ENCODE measurements at places on chromosomes 7 and 10. TPM values are rescaled to one million over a fixed set of nuclear protein-coding genes. Genes with fewer than 3 reads are reported as not detected.

DNA sequence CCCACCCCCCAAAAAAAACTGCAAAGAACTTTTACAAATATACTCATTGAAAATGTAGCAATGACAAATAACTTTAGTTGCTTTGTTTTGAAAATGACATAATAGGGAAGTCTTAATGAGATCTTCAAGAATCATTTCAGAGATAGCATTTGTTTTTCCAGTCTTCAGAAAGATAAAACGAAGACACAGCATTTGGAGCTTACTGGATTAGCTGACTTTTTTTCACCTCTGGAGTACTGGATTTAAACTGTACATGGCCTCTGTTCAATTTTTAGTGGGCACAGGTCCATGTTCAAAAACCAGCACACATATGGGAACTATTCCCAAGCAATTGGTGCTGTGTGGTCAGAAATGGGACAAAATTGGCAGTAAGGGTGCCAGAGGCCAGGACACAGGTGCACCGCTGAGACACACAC is 3.9 kb downstream of the RAB11FIP2 start:
- DNase-seq, result no peak

- no peak for DNase-seq
Measured at GRCh38 chr7:18004372-18004771, 23.3 kb downstream of the PRPS1L1 start.

- no peak for DNase-seq
Measured at GRCh38 chr7:129684777-129685176, 73.3 kb downstream of the NRF1 start.

DNA sequence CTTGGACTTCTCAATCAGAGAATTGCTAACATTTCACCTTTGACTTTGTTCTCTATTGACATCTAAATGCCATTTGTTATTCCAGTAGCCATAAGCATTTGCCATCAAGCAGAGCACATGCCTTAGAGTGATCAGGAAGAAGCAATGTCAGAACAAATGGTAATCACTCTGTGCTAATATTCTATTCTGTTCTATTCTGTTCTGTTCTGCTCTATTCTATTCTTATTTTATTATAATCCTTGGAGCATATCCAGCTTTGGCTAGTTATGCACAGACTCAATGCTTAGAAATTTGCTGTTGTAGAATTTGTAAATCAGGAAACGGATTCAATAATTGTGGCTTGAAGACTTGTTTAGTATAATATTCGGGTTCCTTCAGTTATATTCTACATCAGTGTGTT is 175.4 kb downstream of the EXOC4 start:
- no peak for DNase-seq

DNA sequence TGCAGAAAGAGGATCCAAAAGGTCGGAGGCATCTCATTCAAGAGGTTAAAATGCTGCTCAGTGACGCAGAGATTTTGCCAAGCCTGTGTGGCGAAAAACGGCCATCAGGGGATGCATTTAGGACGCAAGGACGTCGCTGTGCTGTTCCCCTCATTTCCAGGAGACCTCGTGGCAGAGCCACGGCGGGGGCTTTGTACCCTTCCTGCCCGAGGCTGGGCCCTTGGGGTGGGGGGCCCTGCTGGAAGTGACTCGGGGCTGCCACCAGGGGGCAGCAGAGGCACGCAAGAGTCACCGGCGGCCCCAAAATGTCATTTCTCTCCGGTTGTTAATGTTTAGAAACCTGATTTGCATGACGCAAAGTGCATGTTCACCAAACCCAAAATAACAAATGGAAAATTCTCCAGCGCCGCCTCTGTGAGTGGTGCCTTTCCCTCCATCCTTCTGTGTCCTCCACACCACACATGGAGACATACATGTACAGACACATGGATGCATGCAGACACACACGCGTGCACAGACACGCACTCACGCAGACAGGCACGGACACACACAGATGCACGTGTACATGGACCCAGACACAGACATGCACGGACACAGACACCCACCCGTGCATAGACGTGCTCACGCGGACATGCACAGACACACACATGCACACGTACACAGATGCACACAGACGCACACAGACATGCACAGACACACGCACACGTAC is 51.0 kb upstream of the NKX6-2 start:
- DNase-seq, result peak; percentile 84

GRCh38 chr7:96401200-96401599 is 79.3 kb upstream of the SLC25A13 start:
- no peak for DNase-seq

GRCh38 chr10:21424459-21424861 is 101.0 kb downstream of the SKIDA1 start:
- no peak for DNase-seq

DNA sequence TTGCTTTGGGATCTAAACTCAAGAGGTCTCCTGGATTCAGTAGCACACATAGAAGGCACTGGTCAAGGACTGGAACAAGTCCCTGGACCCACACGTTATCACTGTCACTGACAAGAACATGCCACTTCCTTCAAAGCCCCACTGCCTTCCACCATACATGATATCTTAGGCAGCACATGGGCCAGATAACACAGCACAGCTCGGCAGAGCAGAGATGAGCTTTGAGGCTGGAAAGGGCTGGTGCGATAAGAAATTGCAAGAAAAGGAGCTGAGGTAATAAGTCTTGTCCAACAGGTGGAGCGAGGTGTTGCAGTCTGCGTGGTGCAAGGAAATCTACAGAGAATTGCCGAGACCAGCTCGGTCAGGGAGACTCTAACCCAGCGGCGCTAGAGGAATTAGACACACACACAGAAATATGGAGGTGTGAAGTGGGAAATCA is 139.8 kb upstream of the CDK13 start:
- no peak for DNase-seq

GRCh38 chr7:106660862-106661720 is at the start of gene CCDC71L:
Gene CCDC71L, minus strand, starts transcription at chr7:106661158. Its CDS starts 262 bp downstream, at chr7:106660896.
- DNase-seq, result peak; percentile 97

DNA sequence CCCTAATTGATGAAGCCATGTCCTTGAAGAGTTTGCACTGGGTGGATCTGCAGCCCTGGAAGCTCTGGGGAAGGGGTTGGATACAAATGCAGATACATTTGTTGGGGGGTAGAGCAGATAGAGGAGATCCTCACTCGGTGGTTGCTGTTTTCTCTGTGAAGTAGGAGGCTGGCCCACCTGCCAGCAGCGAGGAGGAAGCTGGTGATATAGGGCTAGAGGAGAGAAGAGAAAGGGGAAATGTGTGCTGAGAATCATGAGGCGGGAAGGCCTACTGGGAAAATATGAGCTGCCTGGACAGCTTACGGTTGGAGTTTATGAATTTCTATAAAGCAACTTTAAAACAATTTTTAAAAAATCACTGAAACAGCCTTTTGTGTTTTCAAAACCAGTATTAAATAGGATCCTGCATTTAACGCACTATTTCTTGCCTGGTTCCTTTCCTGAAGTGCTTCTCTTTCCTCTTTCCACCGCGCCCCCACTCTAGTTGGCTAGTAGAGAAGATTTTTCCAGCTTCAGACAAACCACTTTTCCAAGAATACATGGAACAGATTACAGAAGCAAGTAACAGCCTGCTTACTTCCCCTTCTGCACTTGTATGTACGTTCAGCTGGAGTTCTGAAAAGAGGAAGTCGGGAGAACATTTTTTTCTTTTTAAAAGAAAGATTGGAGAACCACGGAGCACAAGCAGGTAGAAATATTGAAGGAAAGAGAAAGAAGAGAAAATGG is 100.6 kb upstream of the GLCCI1 start:
- no peak for DNase-seq

DNA sequence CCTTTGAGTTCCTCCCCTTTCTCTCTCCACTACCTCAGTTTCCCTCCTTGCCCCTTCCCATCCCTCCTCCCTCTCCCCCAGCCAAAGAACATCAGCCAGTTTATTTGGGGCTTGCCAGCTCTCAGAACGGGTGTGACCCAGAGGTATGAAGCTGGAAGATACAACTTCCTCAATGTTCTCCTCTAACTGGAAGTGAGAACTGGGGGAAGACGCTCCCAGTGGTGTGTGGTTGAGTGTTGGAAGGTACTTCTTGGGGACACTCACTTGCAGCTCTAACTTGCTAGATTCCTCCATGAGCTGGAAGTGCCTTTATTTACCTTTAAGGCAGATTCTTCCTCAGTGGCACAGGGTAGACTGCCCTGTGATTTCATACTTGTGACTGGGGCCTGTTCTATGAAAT is 110.5 kb upstream of the HABP2 start:
- peak; percentile 2 for DNase-seq

DNA sequence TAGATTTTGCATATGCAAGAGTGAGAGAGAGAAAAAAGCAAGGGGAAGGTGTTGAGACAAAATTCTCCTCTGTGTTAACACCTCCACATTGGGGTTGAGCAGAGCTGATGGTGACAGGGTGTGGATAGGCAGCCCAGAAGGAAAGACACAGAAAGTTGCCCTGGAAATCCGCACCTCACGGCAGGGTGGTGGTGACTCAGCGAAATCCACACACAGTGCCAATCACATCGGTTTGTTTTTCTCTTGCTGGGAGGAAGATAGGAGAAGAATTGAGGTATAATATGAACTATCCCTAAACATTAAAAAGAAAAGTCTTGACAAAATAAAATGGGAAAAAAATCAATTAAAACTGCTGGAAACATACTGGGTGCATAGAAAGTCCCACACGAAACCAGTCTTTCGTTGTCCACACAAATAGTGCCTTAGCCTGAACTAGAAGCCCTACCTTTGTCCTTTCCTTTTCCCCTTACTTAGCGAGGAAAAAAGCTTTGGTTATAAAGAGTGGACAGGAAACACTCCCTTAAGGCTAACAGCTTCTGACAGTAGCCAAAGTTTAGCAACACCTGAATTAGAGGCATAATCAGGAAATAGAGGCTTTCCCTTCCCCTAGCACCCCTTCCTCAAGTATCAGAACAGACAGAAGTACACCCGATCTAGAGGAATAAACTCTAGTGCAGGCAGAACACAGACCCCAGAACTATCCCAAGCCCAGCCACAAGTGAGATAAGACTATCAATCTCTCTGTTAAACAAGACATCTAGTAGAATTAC is 39.2 kb upstream of the DNAJC1 start:
- no peak for DNase-seq

DNA sequence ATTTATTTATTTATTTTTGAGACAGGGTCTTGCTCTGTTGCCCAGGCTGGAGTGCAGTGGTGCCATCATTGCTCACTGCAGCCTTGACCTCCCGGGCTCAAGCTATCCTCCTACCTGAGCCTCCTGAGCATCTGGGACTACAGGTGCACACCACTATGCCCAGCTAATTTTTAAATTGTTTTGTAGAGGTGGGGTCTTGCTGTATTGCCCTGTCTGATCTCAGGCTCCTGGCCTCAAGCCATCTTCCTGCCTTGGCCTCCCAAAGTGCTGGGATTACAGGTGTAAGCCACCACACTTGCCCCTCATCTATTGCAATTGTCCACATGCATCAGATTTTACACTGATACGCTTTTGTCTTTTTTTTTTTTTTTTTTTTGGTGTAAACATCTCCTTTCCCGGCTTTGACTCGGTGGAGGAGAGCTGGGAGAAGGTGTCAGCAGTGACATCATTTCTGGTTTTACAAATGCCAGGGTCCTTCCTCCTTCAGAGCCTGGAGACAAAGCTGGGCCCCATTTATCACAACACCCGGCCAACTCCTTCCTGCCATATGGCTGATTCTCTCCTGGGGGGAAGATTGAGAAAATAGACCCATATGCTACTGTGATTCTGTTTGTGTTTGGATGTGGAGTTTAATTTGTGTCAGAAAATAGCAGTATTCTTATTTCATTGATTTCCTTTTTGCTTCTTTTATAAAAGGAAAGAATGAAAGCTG is 61.3 kb downstream of the GALNT17 start:
- DNase-seq, result peak; percentile 15

DNA sequence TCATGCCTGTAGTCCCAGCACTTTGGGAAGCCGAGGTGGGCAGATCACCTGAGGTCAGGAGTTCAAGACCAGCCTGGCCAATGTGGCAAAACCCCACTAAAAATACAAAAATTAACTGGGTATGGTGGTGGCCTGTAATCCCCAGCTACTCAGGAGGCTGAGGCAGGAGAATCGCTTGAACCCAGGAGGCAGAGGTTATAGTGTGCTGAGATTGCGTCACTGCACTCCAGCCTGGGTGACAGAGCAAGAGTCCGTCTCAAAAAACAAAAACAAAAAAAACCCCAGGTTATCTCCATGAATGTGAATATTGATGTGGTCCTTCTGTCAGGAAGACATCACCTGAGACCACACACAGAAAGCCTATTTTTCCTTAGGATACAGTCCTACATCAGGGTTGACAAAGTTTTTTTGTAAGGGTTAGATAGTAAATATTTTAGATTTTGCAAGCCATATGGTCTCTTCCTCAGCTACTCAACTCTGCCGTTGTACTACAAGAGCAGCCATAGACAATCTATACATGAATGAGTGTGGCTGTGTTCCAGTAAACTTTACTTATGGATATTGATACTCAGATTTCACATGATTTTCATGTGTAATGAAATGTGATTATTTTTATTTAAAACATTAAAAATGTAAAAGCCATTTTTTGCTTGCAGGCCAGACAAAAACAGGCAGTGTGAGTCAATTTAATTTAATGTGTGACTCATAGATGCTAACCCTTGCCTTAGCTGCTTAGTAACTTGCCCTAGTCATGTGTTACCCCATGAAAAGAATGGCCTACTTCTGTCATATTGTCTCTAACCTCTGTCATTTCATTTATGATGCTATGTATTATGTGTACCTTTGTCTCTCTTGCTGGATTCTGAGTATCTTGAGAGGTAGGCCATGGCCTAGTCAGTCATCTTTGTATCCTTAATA is 78.1 kb downstream of the TPST1 start:
- no peak for DNase-seq

DNA sequence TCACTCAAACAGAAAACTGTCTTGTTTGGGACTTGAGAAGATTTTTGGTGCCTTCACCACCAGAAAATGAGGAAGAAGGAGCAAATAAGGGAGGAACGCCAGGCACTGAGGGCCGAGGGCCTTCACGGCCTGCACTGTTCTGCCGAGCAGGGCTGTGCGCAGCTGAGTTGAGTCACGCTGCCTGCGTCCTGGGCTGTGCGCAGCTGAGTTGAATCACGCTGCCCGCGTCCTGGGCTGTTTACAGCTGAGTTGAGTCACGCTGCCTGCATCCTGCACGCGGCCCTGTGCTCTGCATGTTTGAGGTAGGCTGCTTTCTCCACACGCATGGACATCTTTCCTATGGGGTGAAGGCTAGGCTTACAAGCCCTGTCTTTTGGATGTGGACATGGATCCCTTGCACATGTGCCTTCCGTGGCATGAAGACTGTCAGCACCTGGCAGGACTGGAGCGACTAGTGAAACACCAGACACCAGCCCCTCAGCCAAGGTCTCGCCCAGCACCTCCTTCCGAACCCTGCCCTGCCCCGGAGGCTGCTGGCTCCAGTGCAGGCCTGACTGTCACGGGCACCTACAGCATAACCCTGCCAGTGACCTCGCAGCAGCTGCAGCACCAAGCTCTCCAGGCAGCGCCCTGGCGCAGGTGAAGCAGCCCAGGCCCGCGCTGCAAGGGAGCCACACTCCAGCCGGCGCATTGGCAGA is 96.7 kb downstream of the HTR5A start:
- peak; percentile 84 for DNase-seq

- no peak for DNase-seq
Measured at GRCh38 chr10:75971402-75972211, 540.2 kb downstream of the LRMDA start.

Gene NAT16
- not detected for total RNA-seq

Gene LDB3
- total RNA-seq, result 0.37 TPM

Gene CFAP69
- total RNA-seq, result 1.1 TPM

Gene SLC16A9
- 0.50 TPM for total RNA-seq

Gene HMX2
- not detected for total RNA-seq

Gene EEPD1
- total RNA-seq, result 1.3 TPM

Gene TCAF2
- 2.5 TPM for total RNA-seq

Gene PIK3CG
- not detected for total RNA-seq
